ENCODE measurements at places on chromosomes 11 and 22.

- DNase-seq = no peak
Observed at GRCh38 chr11:57359896-57360690, 20.9 kb downstream of the PRG3 start.

GRCh38 chr11:17328871-17329494, 22.6 kb upstream of the NCR3LG1 start:
- no peak for DNase-seq

DNA sequence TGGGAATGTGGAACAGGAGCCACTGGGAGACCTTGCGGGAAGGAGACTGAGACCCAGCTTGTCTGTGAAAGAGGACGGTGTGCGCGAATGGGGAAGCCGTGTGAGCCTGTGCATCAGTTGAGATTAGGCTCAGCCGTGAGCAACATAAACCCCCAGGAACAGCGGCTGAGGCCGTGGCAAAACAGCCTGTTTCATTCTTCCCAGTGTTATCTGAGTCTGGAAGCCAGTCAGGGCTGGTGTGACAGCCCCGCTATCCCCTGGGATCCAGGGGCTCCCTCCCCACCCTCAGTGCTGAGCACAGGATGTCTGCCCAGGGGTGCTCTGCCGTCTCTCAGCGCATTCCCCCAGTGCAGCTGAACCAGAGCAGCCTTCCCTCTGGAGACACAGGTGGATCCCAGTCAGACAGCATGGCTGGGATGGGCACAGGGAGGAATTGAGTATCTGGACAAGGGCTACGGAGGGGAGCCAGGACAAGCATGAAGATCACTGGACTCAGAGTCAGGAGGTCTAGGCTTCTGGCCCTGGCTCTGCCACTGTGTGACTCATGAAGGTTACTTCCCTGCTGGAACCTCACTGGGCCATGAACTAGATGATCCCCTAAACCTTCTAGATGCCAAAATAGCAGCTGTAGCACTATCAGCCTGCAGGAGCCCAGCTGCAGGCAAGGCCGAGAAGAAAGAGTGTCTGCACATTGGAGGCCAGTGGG, 8.6 kb downstream of the OAF start:
- no peak for DNase-seq

GRCh38 chr22:29141078-29141688, 64.5 kb upstream of the EMID1 start:
- no peak for DNase-seq

- no peak for DNase-seq
Observed at GRCh38 chr11:113839842-113840241, 35.5 kb downstream of the USP28 start.

DNA sequence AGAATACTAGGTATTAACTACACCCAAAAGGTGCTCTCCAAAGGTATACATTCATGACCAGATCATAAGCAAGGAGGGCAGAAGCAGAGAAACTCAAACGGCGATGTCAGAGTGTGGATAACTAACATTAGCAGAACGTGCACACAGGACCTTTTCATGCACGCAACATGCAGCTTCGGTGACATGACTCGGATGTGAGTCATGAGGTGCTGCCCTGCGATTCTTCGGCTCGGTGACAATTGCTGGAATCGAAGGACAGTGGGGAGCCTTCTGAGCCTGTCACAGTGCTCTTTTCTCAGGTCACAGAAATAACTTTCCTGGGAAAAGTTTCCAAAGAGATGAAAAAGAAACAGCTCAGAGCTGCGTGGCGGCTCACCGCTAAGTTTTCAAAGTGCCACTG, 418.5 kb upstream of the SYN3 start:
- peak; percentile 29 for DNase-seq

DNA sequence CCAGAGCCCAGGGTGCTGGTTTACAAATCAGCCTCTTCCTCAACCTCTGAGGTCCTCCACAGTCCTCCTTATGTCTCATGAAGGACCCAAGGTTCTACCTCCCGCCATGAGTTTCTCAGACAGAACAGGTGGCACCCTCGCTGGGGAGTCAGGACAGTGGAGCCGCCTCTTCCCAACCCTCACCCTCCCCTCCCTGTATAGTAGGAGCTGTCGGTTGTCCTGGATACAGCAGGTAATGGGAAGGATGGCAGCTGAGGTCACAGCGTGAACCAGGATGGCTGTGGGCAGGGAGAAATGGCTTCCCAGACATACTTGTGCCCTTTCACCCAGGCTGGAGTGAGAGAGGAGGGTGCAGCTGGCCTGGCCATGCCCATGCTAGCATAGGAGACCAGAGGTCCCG, 134.6 kb downstream of the CHST1 start:
- DNase-seq = no peak

DNA sequence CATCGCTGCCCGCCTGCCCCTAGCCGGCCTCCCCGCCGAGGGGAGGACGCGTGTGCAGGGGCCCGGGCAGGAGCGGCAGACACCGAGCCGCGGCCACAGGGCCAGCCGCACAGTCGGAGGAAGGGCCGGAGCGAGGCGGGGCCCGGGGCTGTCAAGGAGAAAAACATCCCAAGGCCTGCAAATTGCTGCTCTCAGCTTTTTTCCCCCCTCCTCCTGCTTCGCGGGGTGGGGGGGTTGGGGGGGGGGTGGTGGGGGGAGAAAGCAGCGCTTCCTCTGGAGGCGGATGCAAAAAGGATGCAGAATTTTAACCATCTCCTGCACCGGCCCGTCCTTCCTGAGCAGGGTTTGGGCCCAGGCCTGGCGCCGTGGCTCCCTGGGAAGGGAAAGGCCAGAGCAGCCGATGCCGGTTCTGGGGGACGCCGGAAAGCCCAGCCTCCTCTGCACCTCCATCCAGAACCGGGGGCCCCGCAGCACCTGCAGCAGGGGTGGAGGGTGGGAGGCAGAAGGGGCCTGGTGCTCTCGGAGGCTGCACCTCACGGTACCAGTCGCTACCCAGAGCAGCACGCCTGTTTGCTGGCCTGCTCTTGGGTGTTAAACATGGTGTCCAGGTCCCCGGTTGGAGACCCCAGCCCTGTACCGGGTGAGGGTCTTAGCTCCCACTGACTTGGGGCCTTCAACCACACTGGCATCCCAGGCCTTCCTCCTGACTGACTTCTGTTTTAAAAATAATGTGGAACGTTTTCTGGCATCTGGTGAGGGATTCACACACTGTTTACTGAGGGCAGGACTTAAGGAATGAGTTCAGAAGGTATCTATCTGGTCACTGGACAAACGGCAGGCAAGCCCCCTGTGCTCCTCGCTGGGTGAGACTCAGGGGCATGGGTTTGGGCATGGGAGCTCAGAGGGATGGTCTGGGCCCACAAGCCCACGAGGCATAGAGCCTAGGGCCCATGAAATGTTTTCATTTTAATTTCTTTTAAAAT, 77.4 kb upstream of the WNT7B start:
- DNase-seq = peak; percentile 39

GRCh38 chr11:26675233-26675928, 46.5 kb downstream of the SLC5A12 start:
- no peak for DNase-seq

- DNase-seq = no peak
Observed at GRCh38 chr11:50164050-50164449, 131.4 kb downstream of the OR4C45 start.

GRCh38 chr11:23973244-23973643, 523.6 kb upstream of the LUZP2 start:
- DNase-seq = no peak

DNA sequence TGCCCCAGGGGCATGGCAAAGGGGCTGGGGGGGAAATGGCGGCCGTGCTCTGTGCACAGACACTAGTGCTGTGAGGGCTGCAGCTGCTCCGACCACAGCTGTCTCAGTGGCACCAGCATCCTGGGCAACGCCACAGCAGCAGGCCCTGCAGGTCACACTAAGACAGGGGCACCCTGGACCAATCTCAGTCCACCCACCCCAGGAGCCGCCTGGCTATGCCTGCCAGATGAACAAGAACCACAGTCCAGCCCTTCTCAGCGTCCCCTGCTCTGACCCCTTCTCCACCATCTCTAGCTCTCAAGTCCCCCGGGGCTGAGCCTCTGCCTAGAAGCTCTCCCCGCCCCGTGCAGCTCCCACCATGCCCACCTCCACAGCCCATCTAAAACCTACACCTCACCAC, 16.5 kb downstream of the TUBGCP6 start:
- DNase-seq = no peak

DNA sequence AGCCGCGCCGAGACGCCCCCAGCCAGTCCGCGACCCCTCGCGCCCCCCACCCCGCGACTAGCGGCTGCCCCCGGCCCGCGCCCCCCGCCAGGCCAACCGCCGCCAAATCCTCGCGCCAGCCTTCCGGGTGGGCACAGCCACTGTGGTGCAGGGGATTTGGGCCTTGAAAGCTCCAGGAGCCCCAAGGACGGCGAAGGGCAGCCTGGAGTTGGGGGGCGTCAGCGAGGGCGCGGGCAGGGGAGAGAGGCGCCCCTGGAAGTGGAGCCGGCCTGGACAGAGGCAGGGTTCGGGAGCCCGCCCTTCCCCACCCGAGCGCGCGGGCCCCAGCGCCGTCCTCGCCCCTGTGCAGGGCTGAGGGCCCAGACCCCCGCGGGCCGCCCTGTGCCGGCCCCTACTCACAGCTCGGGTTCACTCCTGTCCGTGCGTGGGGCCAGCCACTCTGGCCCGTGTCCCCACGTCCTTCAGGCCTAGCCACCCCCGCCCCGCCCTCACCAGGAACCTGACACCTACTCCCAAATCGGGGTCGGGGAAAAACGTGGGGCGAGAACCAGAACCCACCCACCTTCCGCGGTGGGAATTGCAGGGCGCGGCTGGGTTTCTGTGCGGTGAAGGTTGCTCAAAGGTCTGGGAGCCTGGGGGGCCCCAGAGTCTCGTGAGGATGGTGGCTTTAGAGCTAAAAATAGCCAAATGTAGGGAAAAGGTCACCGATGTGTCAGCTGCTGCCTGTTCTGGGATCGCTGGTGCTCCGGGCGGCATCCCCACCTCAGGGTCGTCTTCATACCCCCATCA, at the start of gene CPT1B:
Gene CPT1B (minus strand): TSS at position 441 of the 789 bp plus-strand sequence. CDS start 512 bp downstream, outside the sequence.
- no peak for DNase-seq

GRCh38 chr11:111693224-111693937, 72.8 kb downstream of the PPP2R1B start:
- no peak for DNase-seq

DNA sequence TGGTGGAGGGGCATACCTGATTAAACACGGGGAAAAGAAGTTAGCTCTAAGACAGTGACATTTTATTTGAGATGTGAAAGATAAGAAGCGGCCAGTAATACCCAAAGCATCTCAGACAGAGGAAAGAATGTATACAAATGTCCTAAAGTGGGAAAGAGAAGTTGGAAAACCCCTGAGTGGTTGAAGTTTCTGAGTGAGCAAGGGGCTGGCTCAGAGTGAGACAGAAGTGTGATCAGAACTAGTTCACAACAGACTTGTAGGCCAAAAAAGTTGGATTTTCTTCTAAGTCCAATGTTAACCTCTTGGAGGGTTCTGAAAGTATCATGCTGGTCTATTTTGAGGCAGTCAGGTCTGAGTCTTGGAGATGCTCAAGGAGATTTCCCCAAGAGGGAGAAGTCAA, 608.7 kb downstream of the SOX6 start:
- DNase-seq = no peak

- no peak for DNase-seq
Observed at GRCh38 chr11:118957968-118958367, 1.9 kb downstream of the UPK2 start.

GRCh38 chr11:125902927-125903710, at the start of gene PUS3:
TSS of gene PUS3 (minus strand) at chr11:125903206. CDS start at chr11:125896284, 6,922 bp downstream.
- DNase-seq = peak; percentile 76

DNA sequence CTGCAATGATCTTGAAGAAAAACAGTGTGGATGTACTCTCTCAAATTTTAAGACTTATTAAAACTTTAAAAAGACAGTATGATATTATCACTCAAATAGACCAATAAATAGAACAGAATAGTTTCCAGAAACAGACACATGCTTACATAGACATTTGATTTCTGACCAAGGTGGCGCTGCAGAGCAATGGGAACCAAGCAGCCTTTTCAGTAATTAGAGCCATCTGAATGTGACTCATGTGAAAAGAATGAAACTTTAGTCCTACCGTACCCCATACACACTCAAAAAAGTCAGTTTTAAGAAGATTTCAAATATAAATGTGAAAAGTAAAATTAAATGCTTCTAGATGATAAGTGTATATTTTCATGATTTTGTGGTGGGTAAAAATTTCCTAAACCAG, 74.2 kb upstream of the MS4A8 start:
- peak; percentile 25 for DNase-seq

DNA sequence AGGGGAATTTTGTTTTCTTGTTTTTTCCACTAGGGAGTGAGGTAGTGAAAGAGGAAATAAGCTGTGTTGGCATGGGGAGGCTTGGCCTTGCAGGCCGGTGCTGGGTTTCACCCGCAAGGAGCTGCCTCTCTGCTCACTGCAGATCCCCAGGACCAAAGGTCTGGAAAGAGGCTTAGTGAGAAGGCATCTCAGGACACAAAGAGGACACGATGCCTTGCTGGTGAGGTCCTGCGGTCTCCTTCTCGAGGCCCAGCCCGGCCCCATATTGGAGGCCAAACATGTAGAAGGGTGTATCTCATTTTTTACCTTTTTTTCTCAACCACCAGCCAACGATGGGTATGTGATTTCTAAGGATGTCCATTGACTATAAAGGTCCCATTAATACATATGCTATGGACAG, 17.6 kb downstream of the TIMP3 start:
- no peak for DNase-seq

GRCh38 chr22:41898645-41899044, 16.2 kb downstream of the SHISA8 start:
- no peak for DNase-seq

DNA sequence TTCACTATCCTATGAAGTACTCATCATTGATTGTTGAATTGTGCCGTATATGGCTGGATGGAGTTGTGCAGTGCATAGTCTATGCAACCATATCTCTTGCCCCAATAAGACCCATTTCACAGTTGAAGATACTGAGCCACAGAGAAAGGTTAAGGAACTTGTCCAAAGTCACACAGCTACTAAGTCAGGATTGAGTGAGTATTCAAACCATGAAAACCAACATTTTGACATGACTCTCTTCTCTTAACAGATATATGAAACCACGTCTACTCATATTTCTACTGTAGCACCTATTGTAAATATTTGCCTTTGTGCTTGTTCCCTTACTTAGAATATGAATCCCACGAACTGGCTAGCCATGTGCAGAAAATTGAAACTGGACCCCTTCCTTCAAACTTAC, 58.1 kb downstream of the MAML2 start:
- DNase-seq = no peak

DNA sequence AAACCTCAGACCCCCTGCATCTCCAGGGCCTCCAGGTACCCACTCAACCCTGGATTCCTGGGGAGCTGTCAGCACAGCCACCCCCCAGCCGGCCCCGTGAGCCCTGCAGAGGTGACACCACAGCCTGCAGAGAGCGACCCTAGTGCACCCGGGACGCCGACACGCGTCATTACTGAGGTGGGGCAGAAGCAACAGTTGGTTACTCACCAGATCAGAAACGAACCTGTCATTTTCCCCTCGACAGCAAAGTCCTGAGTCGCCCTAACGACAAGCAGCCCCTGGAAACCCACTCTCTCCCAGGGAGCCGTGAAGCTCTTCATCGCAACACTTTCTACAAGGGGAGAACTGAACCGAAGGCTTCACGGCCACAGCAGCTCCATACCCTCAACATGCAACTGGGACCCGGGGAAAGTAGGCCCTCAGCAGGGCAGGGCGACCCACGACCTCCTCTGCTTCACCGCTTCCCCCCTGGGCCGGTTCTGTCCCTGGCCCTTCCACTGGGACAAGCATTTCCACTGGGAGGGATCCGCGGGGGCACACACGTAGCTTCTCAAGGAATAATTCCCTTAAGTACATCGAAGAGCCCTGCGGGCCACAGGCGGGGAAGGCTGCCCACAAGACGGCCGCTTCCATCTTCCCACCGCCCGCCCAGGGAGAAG, 1.6 kb downstream of the BRD1 start:
- peak; percentile 46 for DNase-seq

All from mammary epithelial cell (primary cell).